ENCODE measurements at places on chromosomes 11 and 22.

DNA sequence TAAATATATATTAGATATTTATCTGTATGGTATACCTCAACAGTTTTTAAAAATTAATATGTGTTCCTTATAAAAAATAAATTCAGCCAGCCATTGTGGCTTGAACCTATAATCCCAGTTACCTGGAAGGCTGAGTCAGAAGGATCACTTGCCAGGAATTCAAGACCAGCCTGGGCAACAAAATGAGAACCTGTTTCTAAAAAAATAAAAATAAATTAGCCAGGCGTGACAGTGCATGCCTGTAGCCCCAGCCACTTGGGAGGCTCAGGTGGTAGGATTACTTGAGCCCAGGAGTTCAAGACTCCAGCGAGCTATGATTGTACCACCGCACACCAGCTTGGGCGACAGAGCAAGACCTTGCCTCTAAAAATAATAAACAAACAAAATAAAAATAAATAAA, 54.9 kb downstream of the PHF21A start:
- DNase-seq, result no peak

GRCh38 chr11:34341931-34342533, 15.8 kb downstream of the ABTB2 start:
- DNase-seq, result no peak

DNA sequence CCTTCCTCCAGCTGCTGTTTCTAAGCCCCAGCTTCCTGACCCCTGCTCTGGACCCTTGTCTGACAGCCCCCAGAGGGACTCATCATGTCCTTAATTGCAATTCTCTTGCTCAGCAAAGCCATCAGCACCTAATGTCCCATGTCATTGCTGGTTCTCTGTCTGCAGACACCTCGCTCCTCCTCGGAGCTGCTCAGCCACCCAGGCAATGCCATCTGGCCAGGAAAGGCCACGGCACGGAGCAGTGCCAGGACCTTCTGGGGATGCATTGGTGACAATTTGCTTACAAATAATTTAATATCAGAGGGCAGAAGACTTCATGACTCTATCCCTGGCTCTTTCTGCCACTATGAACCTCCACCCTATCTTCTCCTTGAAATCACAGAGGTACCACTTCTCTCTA, 107.0 kb upstream of the THY1 start:
- DNase-seq, result no peak

DNA sequence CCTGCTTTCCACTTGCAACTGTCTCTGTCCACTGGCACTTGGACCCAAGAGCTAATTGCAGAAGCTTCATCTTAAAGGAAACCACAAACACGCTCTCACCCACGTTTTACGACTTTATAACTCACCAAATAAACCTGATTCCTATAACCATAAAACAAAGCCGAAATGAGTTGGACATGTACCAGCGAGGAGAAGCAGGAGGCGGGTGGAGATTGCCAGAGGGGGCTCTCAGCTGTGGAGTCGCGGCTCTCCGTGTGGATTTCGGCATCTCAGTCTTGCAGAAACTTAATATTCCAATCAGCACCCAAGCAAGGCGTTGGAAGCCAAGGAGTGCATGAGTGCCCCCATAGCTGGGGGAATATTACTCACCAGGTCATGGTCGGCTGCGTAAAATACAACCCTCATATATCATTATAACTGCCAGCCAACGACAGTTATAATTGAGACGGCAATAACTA, 483.6 kb downstream of the MN1 start:
- no peak for DNase-seq

- no peak for DNase-seq
These were observed at the start of gene CPT1A for GRCh38 chr11:68841718-68842426. CPT1A (minus strand) TSS chr11:68841916; CDS start chr11:68815474, 26,442 bp downstream.

DNA sequence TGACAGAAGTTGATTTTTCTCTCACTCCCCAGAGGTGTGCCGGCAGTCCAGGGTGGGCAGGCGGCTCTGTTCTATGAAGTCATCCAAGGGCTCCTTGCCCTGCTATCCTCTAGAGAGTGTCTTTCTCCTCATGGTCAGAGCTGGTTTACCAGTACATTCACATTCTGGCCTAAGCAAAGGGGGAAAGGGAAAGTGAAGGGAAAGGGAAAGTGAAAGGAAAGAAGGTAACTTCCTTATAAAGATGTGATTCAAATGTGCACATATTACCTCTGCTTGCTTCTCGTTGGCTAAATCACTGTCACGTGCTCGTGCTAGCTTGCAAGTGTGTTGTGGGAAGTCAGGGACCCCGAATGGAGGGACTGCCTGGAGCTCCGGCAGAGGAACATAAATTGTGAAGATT, 2.9 kb upstream of the HTATIP2 start:
- no peak for DNase-seq

GRCh38 chr22:26479043-26479791, 4.4 kb downstream of the HPS4 start:
- DNase-seq, result no peak

- DNase-seq, result no peak
These were observed 10.0 kb downstream of the SLC37A2 start for GRCh38 chr11:125072961-125073590.

All from esophagus squamous epithelium (tissue), 5 donors.